ENCODE measurements at places on chromosomes 7 and 10.

DNA sequence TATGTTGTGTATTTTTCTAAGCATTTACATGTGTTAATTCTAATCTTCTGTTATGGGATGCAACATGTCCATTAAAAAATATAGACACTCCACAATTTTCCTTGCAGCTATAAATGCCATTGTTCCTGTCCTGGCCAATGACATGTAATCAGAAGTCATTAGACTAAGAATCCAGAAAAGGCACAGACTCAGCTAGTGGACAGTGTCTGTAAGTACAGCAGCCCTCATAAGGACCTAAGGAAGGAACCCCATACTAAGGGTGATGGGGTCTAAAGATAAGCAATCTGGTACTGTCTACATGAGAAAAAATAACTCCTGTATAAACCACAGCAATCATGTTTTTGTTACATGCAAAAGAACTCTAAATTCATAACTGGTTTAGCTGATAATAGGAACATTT lies 115.9 kb downstream of the GPR85 start:
- no peak for DNase-seq

DNA sequence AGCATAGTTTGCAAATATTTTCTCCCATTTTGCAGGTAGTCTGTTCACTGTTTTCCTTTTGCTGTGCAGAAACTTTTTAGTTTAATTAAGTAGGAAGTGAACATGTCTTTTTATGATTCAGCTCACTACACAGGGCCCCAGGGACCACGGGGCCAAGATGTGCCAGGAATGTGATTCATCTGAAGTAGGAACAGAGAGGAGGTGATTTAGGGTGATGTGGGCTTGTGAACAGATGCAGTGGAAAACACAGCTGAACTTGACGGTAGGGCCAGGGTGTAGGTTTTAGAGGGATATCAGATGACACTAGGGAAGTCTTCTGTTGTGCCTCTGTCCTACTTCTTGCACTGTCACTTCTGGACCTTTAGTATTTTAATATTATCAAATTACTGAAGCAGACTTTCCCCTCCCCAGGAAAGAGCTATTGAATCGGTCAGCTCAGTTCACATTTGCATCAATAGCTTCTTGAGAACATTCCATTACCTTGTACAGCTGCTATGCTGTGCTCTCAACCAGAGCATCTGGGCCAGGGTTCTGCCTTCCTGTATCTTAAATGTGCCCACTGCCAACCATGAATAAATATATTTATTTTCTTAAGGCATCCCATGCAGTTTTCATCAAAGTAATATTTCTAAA lies 96.9 kb downstream of the OSBPL3 start:
- peak; percentile 49 for DNase-seq

- DNase-seq: no peak
Measured at GRCh38 chr10:75613685-75614504, 182.5 kb downstream of the LRMDA start.

DNA sequence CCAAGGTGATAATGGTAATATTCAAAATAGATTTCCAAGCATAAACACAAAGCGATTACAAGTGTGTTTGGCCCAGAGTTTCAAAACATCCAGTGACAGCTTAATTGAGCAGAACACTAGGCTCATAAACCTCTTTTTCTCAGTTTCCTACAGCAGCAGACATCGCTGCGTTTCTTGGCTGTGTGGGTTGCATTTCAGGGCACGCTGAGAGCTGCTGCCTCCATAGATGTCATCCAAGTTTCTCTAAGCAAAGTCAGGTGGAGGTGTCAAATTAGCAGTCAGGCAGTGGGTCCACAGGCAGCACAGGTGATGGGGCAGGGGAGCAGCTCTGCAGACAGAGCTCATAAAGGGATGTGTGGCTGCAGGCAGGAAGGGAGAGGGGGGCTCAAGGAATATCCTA lies 50.5 kb upstream of the COL13A1 start:
- DNase-seq: no peak

DNA sequence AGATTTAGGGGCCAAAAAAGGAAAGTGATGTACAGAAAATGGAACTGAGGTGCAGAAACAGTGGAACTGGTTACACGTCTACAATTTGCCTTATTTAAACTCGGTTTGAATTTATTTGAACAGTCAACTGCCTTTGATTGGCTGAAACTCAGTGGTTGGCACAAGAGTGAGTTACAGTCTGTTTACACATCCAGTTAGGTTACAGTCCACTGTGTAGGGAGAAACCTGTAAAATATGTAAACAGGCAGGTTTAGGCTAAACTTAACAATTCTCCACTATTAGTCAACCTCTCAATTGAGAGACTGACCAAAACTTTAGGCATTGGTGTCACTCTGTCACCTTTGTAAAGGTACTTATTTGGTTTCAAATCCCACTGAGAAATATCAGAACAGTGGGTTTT lies 40.3 kb upstream of the RELN start:
- DNase-seq: no peak

GRCh38 chr10:46035923-46036849 lies 5.8 kb upstream of the NCOA4 start:
- no peak for DNase-seq

DNA sequence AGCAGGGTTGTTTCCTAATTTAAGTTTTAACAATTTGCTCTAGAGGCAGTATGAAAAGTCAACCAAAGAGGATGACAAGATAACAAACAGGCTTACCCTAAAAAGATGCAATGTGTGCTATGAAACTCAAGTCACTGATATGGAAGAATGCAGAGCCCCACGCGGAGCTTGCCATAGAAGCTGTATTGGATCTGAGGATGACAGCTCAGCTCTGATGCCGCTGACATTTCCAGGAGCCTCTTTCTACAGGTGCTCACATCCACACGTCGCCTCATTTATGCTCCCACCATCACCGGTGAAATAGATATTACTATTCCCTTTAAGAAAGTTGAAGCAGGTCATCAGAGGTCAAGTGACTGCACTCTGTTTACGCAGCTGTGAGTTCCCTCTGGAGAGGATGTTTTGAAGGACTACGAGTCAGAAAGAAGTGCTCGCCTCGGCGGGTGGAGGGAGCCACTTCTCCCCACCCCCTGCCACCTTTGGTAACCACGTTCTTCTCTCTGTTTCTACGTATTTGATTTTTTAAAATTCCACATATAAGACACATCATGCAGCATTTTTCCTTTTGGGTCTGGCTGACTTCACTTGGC lies 275.4 kb downstream of the GLRX3 start:
- DNase-seq: no peak

GRCh38 chr10:95821720-95822119 lies 65.8 kb downstream of the ENTPD1 start:
- DNase-seq: no peak

GRCh38 chr10:72069751-72070526 lies 18.4 kb downstream of the SPOCK2 start:
- DNase-seq: no peak

GRCh38 chr10:119807960-119808697 lies 64.5 kb downstream of the MCMBP start:
- no peak for DNase-seq

GRCh38 chr10:6009150-6009549 lies 31.8 kb upstream of the IL15RA start:
- DNase-seq: no peak

DNA sequence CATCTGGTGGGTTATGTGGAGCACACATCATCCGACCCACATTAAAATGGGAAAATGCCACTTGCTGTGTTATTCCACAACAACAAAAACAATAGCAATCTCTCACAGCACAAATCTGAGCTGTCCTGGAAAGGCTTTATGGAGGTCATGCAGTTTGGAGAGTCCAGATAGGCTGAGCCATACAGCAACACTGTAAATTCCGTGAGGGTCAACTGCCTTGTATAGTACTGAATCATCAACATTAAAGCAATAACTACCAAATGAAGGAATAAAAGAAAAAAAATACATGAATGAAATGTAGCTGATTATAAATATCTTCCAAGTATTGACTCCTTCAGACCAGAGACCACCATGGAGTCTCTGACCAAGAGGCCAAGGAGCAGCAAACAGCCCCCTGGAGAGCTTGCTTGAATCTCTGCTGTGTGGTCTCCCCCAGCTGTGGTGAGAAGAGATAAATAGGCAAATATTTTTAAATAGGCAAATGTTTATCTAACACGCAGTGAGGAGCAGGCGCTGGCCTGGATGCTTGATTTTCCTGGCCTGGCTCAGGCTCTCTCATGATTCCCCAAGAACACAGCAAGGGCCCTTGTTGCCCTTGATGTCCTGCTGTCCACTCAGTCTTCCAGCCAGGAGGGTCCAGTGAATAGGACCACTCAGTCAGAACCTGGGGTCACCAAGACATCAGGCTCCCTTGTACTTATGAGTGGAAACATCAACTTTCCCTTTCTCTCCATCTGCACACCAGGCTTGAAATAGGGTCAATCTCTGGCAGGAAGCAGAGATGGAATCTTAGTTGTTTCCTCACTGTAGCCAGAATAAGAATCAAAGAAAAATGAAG lies 1021.3 kb downstream of the XPNPEP1 start:
- DNase-seq: no peak

DNA sequence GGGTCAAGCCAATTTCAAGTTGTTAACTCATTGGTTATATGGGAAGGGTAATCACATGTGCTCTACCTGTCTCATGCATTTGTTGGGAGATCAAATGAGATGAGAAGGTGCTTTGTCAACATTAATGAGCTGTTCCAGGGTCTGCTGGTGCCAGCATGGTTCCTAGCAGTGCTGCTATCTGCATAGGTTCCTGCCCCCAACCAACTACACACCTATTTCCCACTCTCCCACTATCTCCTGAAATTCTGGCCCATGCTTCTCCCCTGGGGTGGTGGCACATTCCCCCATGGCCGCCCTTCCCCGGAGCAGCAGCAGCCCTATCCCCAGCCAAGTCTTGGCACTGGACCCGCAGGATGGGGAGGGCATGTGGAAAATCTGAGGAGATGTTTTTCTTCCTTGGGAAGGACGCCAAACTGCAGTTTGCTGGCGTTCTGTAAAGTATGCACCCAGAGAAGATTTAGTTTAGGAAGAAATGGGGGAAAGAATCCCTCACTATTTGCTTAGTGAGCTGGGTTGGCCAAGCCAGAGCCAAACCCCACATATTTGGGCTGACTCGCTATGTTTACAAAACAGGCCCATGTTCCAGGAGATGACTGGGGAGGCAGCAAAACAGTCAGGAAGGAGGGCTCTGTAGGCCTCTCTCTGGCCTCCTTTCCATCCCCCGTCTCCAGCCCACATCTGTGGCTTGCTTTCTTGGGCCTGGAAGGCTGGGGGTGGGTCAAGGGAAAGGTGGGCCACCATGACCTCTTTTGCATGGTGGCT lies 42.5 kb downstream of the PPP1R3C start:
- no peak for DNase-seq

DNA sequence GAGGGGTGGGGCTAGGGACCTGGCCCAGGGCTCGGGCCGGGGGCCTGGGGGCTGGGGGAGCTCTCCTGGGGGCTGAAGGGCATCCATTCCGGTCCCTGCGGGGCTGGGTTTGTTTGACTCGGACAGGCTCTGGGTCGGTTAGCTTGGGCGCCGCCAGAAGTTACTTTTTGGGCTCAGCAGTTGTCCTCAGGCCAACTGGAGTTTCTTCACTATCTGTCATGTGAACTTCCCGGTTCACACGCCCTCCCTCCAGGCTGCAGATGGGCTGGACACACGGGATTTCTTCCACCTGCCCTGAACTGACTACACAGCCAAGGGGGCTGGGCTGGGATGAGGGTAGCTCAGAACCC lies 3.8 kb downstream of the SLC4A2 start:
- no peak for DNase-seq

GRCh38 chr7:36079446-36080025 lies 73.5 kb upstream of the EEPD1 start:
- DNase-seq: no peak

DNA sequence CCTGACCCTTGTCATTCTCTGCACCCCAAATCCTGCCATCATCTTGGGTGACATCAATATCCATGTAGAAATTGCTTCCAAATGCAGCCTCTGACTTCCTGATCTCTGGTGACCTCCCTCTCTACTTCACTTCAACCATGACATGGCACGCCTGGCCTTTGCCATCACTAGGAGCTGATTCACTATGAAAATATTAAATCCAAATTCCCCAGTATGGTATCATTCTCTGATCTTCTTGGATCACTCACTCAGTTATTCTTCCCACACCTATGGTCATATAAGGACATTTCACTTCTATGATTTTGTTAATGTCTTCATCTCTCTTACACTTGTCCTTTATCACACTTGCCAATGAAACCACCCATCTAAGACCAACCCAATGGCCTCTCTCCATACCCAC lies 73.7 kb upstream of the ODAD2 start:
- no peak for DNase-seq

DNA sequence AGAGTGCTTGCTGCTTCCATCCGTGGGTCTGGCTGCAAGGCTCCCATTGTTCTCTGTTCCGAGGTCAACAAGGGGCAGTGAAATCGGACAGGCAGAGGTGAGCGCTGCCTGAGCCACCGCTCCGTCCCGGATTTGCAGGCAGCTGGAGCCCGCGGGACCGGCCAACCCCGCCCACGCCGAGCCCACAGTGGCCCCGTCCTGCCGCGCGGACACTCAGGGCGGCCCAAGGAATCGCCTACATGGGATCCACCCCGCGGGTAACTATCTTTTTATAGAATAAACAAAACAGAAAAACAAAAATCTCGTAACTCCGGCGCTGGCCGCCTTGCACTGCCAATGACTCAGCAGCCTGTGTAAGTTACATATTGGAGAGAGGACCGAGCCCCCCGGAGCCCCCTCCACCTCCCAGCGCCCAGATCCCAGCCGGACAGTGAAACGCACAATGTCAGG lies 1.9 kb downstream of the BNIP3 start:
- no peak for DNase-seq

Measured in activated naive CD4-positive, alpha-beta T cell treated with Interleukin-2 at 50 U/mL for 16 hours (primary cell).